ENCODE measurements at places on chromosomes 6 and 20.

- no peak for DNase-seq
These were observed 143.9 kb upstream of the FOXA2 start for GRCh38 chr20:22728146-22728745.

DNA sequence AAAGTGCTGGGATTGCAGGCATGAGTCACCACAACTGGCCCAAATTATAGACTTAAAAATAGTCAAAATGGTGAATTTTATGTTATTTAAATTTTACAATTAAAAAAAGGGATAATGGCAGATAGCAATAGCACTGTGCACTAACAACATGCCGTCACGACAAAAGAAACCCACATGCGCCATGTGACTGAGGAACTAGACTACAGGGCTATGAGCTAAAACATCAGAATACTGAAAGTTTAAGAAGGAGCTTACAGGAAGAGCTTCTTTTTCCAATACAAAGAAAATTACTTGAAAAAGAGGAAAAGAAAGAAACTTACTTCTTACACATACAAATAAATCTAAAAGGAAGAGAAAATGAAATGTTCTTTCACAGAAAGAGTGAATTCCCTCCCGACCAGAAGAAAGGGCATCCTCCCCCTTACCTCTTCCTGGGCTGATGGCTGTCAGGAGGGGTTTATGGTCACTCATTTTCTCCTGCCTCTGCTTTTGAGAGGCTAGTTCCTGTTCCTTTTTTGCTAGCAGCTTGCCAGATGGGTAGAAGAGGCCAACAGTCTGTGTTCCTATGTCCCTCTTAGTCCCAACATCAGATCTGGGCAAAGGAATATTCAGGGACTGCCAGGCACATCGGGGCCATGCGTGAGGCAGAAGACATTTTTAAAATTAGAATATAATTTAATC lies 54.5 kb downstream of the DZANK1 start:
- DNase-seq: no peak

DNA sequence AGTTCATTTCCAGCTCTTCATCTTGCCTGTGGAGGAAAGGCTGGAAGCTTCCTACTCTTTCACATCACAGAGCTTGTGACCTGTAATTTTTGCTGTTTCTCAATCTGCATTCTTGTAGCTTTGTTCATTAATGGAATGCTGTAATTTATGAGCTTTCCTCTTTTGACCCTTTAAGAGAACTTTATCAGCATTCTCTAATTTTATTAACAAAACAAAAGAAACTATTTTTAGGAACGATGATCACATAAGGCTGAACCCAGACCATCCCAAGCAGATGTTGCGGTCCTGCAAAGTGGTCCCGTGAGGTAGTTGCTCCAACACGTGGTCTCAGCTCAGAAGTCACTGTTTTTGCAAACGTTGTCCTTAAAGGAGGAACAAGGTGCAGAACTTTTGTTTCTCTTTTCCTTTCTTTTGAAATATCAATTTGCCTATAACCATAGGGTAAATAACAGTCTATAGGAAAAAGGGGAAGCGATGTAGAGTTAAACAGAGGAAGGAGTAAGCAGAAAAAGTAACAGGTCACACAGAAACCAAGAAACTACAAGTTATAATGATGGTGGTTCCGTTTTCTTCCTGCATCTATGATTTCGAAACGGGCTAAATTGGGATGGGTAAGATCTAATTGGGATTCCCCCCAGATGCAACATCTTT lies 121.3 kb upstream of the PHACTR1 start:
- no peak for DNase-seq

DNA sequence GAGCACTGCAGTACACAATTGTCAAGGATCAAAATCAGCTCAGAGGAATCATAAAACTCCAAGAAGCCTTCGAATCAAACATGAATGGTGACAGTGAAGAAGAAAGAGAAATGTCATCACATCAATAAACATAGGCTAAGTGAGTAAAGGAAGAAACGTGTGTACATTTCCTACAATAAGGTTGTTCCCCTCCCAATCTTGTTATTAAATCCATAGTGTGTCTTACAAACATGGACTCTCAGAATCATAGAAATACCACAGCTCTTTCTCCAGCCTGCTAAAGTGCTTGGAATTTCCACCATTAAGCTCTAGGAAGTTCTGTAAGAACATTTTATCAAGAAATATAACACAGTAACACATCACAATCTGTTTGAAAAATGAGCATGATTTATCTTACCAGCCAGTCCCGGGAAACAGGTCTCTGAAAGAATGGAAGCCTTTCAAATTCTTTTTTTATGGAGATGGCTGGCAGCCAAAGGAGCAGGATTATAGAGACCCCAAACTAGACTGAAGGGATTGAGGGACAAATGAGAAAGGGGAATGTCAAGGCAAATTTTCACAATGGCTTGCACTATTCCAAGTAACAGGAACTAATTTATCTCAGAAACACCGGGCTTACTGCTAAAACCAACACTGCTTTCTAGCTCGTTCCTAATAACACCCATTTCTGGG lies 4.5 kb upstream of the TNFAIP3 start:
- DNase-seq: no peak

GRCh38 chr6:41228096-41228495 lies at the start of gene TREML4:
TREML4 (plus strand) TSS chr6:41228349; CDS start chr6:41228428, 79 bp downstream.
- DNase-seq: no peak

- DNase-seq: peak; percentile 88
These were observed 3.5 kb upstream of the HIVEP1 start for GRCh38 chr6:12008366-12009179.

DNA sequence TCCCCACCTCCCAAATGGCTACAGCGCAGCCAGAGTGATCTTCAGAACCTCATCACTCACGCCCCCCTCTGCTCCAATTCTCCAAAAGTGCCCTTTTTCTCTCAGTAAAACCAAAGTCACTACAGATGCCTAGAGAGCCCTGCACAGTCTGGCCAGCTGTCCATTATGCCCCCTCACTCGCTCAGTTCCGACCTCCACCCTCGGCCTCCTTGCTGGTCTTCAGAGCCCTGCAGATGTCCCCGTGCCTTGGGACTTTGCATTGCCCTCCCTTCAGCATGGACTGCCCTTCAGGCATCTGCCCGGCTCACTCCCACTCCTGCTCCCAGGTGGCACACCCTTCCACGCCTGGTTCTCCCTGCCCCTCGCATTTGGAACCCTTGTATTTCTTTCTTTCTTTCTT lies 1.1 kb upstream of the RAET1E start:
- no peak for DNase-seq

GRCh38 chr6:48048451-48049146 lies 62.4 kb downstream of the PTCHD4 start:
- DNase-seq: no peak

DNA sequence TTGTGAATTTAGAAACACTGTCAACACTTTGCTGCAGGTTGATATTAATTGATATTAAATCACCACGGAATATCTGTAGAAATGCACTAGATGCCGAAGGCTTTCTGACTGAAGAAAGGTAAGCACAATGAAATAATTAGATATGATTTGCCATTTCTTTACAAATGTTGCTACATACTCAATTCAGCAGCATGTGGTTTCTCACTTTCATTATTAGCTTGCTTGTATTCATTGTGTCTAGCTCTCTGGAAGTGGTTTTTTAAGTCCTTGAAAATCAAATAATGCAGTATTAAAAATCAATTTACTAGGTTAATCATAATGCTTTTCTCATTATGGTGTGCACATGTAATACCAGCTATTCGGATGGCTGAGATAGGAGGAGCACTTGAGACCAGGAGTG lies 231.3 kb upstream of the MARCKS start:
- DNase-seq: no peak

DNA sequence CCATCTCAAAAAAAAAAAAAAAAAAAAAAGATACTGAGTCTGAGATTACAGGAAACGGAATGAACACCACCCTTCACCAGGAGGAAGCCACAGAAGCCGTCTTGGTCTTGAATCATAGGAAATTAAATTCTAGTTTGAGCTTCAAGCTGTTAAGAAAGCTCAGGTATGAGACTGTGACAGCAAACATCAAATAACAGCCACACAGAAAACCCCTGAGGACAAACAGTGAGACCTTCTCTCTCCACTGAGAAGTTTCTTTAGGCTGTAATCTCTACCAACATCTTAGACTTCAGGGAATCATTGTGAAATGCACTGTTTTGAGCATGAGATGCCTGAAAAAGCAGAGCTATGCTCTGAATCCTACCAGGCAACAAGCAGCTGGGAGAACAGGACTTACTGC lies 30.8 kb downstream of the PDE10A start:
- DNase-seq: no peak

- no peak for DNase-seq
These were observed 372.1 kb downstream of the KIF16B start for GRCh38 chr20:16201191-16201590.

Measured in CD4-positive, alpha-beta T cell treated with Interleukin-17A for 4 hours (primary cell).